ENCODE measurements at places on chromosomes 6 and 20.

- no peak for DNase-seq
These were observed 90.0 kb downstream of the SLC22A23 start for GRCh38 chr6:3366596-3367413.

GRCh38 chr6:139996253-139996834 lies 621.9 kb upstream of the CITED2 start:
- DNase-seq, result peak; percentile 30

GRCh38 chr6:156867121-156867520 lies 89.9 kb downstream of the ARID1B start:
- no peak for DNase-seq

DNA sequence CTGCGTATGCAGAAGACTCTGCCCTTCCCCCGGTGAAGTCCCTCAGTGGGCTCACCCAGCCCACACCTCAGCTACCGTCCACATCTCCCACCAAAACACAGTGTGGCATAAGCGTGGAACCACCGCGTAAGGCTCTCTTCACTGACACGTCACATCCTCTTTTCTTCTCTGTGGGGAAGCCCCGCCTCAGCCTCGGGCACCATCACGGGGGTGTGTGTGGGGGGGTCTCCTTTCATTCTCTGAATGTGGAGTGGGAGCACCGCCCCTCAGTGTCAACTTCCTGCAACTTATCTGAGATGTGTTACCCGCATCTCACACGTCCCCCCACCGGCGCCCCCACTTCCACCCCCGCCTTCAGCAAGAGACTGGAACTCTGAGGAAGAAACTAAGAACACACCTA lies 388.4 kb upstream of the JARID2 start:
- DNase-seq, result no peak

- DNase-seq, result no peak
These were observed 27.8 kb upstream of the SRPK1 start for GRCh38 chr6:35948725-35949124.

DNA sequence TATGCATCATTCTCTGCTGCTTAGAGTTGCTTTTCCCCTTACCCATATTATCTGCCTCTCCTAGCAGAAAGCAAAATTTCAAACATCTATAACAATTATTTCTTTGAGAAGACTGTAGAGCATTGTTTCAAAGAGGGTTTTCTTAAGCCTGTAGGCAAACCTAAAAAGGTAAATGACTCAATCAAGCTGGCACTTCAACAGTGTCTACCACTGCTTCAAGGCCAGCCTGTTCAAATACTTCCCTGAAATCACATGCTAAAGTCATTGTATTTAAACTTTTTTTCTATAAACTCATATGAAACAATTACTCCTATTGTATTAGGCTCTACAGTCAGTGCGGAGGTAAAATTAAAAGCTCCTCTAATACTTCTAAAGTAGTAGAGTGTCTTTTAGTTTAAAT lies 87.1 kb downstream of the OGFRL1 start:
- peak; percentile 51 for DNase-seq

DNA sequence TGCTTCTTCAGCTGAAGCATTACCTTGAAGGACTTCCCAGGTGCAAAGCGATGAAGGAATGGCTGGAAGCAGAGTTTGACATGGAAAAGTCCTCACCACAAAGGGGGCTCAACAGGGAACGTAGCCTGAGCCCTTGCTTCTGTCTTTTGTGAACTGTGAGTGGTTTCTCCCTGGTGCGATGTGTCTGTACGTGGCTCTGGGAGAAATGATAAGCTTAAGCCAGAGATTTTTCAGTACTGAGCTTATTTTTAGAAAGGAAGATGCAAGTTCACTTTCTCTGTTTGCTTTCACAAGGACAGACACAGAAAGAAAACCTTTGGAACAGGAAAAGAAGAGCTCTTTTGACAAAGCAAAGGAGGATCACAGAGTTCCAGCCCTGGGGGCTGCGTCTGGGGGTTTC lies 79.4 kb downstream of the DACT2 start:
- DNase-seq, result no peak

DNA sequence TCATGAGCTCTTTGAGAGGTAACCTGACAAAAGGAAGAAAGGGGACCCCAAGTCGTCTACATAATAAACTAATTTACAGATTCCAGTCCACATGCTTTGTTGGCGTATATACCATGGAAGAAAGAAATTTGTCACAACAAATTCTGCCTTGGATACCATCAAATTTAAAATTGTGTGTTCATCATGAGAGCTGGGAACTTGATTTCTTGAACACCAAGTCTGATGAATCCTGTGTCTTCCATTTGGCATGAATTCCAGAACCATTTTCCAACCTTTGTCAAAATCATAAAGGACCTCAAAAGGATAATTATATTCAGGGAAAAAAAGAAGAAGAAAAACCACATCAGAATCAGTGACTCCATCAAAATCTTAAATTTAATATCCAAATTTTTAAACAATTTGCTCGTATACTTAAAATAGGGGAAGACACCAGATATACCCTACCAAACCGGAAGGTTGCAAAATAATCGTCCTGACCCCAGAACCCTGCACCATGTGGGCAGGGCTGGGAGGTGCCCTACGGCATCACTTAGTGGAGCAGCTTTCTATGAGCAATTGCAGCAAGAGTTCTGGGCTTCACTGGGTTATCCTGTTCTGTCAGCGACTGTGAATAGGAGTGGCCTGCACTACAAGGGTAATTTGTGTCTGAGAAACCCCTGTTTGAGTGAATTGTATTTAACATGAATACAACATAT lies 74.1 kb upstream of the INSM1 start:
- no peak for DNase-seq

DNA sequence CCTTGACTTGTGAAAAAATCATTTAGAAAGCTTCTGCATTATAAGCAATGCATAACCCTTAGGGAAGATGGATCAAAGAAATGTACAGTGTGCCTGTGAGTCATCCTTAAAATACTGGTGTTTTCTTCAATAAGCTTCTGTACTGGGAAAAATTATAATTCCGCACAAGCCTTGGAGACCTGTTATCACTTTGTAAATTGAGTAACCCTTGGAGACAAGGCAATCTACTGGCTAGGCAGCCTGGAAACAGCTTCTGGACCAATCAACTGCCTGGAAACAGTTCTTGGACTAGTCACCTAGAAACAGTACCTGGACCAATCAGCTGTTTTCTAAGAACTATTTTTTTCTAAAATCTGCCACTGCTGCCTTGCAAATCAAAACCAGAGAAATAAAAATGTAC lies 25.8 kb upstream of the RNGTT start:
- peak; percentile 52 for DNase-seq

DNA sequence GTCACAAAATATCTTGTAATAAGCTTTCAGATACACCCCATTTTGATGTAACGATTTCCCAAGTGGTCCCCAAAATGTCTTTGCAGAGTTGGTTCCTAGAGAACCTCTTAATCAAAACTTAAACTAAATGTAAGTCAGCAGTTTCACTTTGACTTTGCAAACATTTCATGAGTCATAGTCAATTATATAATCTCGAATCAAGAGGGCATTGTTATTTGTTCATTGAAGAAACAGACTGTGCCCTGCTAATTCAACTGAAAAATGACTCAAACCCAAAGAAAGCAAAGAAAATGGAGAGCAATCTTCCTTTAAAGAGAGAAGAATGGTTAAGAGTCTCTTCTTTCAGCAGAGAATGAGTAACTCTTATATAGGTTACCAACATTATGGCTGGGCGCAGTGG lies 58.3 kb downstream of the IPCEF1 start:
- DNase-seq, result no peak

- DNase-seq, result no peak
These were observed 21.1 kb downstream of the TAF4 start for GRCh38 chr20:62044631-62045030.

DNA sequence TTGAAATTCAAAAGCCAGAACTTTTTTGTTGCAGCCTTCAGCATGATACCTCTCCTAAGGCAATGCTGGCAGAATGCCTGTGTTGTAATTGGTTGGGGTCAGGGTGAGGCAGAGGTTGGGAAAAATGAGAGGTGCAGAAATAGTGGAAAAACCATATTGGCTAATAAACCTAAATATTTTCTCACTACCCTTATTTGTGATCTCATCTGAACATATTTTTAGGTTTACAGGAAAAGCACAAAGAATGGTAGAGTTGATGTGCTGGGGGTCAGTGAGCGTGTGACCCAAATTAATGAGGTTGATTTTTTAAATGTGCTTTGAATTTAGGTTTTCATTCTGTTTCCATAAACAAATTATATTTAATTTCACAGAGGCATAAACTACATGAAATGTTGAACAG lies 437.3 kb downstream of the HDGFL1 start:
- DNase-seq, result no peak

Measured in body of pancreas (tissue), 4 donors.